ENCODE measurements at places on chromosomes 4 and X.

DNA sequence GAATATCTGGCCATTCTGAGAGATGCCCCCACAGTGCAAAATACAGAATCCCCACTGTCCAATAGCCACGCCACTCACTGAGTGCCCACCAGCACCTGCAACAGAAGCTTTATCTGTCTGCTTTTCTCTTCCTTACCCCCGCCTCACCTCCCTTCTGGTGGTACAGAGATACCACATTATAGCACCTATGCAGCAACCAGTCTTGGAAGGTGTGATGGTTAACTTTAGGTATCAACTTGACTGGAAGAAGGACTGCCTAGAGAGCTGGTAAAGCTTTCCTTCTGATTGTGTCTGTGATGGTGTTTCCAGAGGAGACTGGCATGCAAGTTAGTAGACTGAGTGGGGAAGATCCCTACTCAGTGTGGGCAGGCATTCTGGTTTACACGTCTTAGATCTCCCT, 61.8 kb upstream of the TXK start:
- no peak for DNase-seq

DNA sequence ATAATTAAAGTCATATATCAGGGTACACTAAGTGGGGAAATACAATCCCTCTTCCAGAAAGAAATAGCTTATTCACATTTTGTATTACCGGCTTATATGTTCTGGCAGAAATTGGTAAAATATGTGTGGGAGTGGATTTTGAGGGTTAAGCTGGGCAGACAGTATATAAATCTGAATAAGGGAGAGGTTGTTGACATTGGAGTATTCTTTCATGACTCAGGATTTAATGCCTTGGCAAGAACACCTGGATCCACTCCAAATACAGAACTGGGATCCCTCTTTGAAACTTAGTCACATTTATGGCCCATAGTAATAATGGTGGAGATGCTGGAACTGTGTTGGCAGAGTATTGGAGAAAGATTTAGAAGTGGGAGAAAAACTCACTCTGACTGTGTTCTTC, 54.3 kb upstream of the TET2 start:
- no peak for DNase-seq

DNA sequence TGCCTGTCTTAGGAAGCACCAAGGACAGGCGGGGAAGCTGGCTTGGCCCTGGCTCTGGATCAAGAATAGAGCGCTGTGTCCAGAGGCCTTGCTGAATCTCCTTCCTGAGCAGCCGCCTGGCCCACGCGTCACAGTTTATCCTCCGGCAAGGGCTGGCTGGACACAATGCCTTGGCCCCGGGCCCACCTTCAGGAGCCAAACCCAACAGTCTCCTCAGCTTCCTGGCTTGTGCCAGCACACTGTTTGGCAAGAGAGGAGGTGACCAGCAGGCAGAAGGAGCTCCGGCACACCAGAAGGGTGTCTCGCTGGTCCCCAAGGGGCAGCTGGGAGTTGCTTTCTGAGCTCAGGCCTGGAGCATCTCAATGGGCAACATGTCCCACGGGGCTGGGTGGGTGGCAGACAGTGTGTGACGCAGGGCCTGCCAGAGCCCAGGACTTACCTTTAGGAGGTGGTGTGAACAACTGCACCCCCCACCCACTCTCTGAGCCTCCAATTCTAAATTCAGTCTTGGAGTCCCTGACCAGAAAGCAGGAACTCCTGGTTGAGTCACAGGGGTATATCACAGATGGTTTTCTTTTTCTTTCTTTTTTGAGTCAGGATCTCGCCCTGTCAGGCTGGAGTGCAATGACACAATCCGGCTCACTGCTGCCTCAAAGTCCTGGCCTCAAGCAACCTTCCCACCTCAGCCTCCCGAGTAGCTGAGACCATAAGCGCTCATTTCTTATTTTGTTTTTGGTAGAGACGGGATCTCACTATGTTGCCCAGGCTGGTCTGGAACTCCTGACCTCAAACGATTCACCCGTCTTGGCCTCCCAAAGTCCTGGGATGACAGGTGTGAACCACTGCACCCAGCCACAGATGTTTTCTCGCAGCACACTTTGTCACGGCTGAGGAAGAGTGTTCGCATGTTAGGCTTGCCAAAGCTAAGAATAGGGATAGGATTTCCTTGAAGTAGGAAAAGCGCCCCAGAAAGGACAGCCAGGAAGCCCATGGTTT, 361.2 kb downstream of the BCOR start:
- DNase-seq = no peak

DNA sequence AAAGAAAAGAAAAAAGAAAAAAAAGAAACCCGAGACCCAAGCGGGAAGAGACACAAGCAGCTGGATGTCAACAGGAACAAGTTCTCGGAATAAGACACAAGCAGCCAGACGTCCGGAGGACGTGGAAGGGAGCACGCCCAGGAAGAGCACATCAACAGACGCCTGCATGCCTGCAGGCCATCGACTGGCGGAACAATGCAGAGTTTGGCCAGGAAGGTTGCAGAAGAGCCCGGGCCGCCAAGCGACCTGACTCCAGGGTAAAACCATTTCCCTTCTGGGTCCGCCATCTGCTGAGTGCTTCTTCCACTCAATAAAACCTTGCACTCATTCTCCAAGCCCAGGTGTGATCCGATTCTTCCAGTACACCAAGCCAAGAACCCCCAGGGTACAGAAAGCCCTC, 95.6 kb upstream of the PRR32 start:
- DNase-seq = no peak

DNA sequence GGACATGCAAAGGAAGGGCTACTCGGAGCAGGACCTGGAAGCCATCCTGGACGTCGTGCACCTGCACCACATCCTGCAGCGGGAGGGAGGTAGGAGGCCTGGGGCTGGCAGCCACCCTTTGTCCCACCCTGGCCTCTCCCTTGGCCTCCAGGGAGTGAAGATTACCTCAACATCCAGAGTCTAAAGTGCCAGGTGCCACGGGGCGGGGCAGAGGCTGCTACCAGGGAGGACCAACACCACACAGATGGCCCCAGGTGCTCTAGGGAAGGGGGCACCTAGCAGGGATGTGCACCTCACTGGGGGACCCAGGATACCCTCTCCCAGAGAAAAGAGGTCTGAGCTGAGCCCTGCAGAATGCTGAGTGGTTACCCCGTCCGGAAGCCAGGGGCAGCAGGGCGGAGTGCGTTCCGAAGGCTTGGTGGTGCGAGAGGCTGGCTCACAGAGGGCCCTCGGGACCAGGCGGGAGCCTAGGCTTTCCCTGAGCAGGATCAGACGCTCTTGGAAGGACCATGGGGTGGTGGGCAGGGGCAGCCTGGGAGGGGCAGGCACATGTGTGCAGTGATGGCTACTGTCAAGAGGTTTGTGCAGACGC, 16.1 kb downstream of the ABCD1 start:
- no peak for DNase-seq

- no peak for DNase-seq
Measured at GRCh38 chr4:53586121-53586816, 5.0 kb downstream of the LNX1 start.

GRCh38 chr4:7638984-7639789, 204.5 kb upstream of the PSAPL1 start:
- DNase-seq = no peak

DNA sequence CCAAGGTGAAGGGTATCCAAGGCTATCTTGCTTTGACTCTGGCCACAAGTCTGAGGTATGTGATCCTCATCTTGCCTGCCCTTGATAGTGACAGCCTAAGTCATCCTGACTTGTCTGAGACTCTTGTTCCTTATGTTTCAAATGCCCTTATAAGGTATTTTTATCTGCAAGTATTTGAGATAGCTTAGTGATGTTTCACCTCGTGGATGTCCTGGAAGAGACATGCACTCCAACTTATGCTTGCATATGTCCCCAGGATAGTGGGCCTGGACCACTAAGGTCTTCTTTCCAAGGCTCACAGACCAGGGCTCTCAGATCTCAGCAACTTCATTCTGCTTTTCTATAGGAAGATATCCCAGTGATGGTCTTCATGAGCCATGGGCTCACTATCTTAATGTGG, 120.5 kb upstream of the WDR1 start:
- no peak for DNase-seq

DNA sequence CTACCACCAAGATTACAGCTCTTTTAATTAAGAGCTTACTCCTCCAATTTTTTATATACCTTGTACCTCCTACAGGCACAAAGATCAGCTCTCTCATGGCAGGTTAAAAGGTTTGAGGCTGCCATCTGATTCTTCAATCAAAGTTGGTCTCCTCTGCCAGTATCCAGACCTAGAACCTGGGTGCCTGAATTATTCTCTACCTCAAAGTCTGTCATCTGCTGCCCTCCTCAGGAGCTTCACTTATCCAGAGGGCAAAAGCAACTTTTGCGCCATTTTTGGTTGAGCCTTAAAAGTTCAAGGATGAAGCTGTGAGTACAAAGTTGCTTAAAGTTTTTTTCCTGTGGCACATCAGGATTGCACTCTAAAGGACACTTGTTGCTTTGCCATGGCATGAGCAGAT, 343.7 kb upstream of the PPP1R2C start:
- no peak for DNase-seq

- no peak for DNase-seq
Measured at GRCh38 chrX:147485207-147485606, 426.5 kb upstream of the FMR1 start.

GRCh38 chr4:178553201-178553600, 1111.0 kb upstream of the AGA start:
- no peak for DNase-seq

DNA sequence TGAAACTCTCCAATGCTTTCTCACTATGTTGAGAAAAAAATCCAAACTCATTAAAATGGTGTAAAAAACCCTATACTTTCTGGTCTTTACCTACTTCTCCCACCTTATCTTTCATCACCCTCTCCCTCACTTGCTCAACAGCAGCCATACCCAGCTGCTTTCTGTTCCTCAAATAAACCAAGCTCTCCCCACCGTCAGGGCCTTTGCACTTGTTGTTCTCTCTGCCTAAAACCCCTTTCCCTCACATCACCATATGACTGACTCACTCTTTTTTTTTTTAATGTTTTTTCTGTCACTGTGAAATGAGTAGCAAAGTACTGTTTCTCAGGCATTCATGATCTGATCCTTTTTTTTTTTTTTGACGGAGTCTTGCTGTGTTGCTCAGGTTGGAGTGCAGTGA, 122.3 kb upstream of the TMEM164 start:
- peak; percentile 8 for DNase-seq

GRCh38 chrX:115232933-115233496, 881 bp downstream of the LRCH2 start:
- DNase-seq = no peak

GRCh38 chr4:874056-874455, 48.1 kb upstream of the CPLX1 start:
- no peak for DNase-seq

DNA sequence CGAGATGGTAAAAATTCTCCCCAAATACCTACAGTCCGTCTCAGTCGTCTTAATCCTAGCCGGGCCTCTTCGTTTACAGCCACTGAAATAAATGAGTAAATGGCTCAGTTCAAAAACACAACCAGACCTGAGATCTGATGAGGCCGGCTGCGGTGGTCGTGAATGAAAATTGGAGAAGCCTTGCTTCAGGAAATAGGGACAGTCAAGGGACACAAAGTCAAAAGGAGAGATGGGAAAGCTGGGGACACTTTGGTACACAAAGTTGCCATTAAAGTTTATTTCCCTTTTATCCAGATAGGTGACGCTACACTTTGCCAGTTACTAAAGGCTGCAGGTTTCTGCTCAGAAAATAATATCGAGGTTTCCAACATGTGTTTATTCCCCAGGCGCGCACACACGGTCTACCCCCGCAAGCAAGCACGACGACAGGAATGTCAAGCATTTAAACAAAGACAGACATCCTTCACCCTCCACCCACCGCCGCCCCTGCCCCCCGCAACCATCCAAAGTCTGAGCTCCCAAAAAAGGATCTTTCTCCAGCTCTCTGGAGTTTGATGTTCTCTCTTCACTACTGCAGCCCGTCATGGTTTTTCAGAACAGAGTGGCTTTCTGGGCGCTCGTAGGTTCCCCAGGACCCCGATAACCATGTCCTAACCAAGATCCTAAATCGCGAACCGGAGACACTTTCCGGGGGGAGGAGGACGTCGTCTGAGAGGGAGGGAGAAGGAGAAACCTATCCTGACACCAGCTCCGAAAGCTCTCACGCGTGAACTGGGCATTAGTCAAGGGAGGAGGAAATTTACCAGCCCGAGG, 1.3 kb upstream of the PCDH7 start:
- DNase-seq = no peak

Measured in GM19239 (cell line).